Left hindlimb (tissue), 1 donor: ENCODE measurements at places on chromosomes 3 and 15.

GRCh38 chr3:23028294-23028693, 174.8 kb upstream of the UBE2E2 start:
- DNase-seq, result no peak

GRCh38 chr3:126345641-126346460, 11.4 kb downstream of the KLF15 start:
- DNase-seq, result peak; percentile 15

DNA sequence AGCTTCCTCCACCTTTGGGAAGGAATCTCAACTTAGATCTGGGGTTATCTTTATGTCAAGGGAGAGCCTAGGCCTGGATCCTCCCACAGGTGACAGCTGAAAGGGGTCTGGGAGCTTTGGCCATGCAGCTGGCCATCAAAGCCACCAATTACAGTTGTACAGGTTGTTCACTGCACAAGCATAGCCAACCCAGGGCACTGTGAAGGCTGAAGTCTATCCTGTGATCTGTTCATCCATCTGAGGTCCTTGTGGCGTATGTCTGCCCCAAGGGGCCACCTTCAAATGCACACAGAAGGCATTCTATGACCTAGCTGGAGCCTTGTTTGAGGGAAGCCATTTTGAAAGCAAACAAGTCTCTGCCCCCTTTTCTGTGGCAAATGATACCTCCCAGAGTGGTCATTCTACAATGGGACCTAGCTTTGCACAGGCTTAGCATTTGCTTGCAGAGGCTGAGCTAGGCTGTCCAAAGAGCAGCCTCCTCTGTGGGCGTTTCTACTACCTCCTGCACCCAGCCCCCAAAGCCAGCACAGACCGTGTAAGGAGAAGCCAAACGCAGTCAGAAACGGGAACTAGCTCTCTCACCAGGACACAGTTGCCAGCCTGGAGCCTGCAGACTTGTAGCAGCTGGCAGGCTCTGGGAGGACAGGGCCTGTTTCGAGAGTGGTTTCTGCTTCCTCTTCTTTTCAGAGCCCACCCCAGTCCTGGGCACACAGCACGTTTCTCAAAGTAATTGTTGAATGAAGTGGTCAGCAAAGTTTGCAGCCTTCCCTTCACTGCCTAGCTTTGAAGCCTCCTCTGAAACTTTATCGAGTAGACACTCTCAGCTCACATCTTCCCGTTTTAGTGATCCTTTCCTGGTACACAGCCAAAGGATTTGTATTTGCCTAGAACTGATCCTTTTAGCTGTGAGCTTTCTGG, 157.3 kb upstream of the SMAD3 start:
- DNase-seq, result peak; percentile 79

DNA sequence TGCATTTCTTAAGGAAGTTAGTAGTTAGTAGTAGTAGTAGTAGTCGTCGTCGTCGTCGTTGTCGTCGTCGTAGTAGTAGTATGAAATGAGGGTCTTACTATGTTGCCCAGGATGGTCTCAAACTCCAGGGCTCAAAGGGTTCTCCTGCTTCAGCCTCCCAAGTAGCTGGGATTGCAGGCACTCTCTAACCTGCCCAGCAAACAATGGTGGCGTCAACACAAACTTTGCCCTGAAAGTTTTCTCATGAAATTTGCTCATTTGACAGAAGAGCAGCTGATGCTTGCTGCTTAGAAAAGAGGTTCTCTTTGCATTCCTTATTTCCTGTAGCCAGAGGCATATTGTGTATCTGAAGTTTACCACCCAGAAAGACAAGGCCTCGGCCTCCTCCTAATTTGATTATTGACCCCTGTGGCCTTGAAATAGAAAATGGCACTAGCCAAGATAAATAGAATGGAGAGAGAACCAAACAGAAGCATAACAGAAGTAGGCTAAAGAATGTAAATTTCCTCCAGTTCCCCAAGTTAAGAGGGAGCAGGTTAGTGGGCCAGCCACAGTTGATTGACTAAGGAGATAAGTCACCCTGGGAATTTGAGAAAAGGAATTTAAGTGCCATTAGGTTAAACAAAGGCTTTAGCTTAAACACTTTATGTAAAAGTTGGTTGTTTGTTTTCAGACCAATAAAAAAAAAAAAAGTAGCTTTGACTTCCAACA, 166.2 kb upstream of the ROBO2 start:
- no peak for DNase-seq

- peak; percentile 30 for DNase-seq
Measured at GRCh38 chr15:76057332-76058000, 2.3 kb upstream of the TMEM266 start.

GRCh38 chr3:30356866-30357753, 249.3 kb upstream of the TGFBR2 start:
- no peak for DNase-seq

DNA sequence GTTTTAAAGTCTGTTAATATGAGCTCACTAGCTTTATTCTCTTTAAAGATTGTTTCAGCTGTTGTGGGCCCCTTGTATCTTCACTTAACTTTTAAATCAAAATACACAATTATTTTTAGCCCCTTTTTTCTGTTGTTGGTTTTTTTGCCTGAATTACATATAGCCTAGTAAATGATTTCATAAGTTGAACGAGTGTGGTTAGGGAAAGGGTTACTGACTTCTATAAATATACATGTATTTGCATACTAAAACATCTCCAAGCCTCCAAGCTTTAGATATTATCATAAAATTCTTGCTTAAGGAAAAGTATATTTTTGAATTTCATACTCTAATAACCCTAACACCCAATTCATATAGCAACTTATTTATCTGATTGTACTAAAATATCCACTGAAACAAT, 73.2 kb upstream of the ARL6 start:
- no peak for DNase-seq

DNA sequence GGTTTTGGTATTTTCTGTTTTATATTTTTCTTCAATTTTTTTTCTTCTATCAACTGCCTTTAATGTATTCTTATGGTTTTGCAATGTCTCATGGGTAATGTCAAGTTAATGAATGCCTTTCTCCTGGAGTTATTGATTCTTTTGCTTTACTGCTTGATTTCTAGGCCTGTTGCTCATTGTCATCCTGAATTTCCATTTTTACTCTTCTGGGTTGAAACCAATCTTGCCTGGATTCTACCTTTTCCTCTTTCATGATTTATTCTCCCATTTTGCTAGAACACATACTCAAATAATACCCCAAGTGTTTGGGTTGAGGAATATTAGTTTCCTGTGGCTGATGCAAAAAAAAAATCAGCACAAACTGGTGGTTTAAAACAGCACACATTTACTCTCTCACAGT, 315.2 kb upstream of the PDZRN3 start:
- DNase-seq, result no peak

DNA sequence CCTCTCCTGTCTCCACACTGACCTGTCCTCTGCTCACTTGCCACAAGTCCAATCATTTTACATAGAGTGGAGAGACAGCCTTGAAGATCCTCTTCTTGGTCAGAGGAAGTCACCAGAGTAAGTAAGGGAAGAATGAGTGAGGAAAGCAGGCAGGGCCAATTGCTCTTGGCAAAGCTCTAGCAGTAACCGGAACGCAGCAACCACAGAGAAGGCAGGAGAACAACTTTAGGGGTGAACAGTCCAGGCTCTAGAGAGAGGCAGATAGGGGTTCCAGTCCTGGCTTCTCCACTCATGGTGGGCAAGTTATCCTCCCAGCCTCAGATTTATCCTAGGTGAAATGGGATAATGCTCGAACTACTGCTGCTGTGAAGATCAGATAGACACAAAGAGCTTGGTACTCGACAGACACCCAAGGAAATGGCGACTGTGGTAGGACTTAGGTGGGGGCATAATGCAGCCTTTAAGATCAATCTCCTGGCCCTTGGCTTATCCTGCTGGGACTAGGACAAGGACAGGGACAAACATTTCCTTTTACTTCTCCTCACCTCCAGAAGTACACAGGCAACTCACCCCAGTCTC, 1.2 kb upstream of the ADAMTSL3 start:
- no peak for DNase-seq

- DNase-seq, result no peak
Measured at GRCh38 chr15:40285151-40285550, 2.3 kb upstream of the ANKRD63 start.

- no peak for DNase-seq
Measured at GRCh38 chr3:60303160-60303559, 948.1 kb downstream of the FHIT start.

GRCh38 chr3:34090876-34091275, 292.4 kb downstream of the PDCD6IP start:
- DNase-seq, result no peak

GRCh38 chr3:196336319-196337145, 1.7 kb downstream of the TM4SF19 start:
- DNase-seq, result no peak

DNA sequence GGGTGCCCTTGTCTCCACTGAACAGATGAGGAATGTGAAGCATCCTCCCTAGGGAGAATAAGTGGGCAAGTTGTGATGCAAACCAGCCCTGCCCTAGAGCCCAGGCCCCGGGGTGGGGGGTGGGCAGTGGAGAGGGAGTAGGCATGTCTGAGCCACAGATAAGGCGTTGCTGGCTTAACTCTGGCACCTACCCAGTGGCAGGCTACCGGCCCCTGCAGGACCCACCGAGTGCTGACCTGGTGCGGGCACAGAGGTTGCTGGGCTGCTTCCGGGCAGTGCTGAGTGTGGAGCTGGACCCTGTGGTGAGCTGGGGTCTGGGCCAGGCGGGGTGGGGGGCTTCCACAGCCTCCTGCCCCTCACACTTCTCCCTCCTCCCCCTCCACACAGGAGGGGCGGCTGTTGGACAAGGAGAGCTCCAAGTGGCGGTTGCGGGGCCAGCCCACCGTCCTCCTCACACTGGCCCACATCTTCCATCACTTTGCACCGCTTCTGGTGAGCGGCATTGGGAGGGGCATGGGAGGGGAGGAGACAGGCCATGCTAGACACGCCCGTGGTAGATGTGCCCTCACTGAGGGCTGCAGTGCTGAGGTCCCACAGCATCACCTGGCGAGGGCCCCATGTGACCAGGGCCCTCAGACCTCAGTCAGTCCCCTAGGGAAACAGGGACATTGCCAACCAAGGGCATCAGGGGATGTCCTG, 10.1 kb downstream of the RNF123 start:
- no peak for DNase-seq

- no peak for DNase-seq
Measured at GRCh38 chr3:69130689-69131088, 8.3 kb upstream of the LMOD3 start.

DNA sequence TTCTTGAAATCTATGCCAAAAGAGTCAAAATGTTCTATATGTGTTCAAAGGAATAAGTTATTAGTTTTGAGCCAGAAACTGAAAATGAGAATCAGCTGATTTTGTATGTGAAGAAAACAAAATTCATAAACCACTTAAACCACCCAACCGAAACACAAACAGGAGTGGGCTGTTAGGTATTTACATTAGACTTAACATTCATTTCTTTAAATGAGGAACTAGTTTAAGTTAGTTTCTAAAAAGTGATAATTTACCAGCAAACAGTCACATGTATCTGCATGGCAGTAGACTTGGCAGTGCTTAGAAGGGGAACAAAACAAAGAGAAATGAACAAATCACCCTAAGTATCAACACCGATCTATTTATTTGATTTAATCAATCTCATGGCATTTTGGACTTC, 128.0 kb downstream of the GMNC start:
- no peak for DNase-seq

GRCh38 chr3:36393563-36393962, 13.3 kb downstream of the STAC start:
- DNase-seq, result no peak

- no peak for DNase-seq
Measured at GRCh38 chr3:41477399-41478014, 278.2 kb downstream of the CTNNB1 start.

- DNase-seq, result peak; percentile 30
Measured at GRCh38 chr3:187975561-187976364, 178.2 kb upstream of the LPP start.

- DNase-seq, result no peak
Measured at GRCh38 chr3:166291186-166291955, 454.1 kb upstream of the BCHE start.

GRCh38 chr3:97884586-97885123, 62.8 kb downstream of the CRYBG3 start:
- no peak for DNase-seq

GRCh38 chr3:30520699-30521098, 85.7 kb upstream of the TGFBR2 start:
- no peak for DNase-seq

DNA sequence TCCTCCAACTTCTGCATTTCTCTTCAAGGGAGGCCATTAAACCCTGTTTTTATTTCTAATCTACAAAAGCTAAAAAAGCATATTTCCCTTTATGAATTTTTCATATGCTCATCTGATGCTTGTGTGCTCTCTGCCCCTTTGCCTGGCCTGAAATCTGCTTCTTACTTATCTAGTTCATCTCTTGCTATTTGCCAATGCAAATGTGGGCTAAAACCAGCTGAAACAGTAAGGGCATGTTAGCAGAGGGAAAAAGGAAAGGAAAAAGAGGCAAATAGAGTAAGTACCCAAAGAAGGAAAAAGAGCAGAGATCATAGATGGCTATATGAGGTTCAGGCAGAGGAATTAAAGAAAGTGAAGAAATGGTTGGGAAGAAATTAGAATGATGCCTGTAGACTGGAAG, 185.2 kb downstream of the CNTN4 start:
- no peak for DNase-seq

- no peak for DNase-seq
Measured at GRCh38 chr15:63908281-63908680, 74.5 kb upstream of the HERC1 start.

DNA sequence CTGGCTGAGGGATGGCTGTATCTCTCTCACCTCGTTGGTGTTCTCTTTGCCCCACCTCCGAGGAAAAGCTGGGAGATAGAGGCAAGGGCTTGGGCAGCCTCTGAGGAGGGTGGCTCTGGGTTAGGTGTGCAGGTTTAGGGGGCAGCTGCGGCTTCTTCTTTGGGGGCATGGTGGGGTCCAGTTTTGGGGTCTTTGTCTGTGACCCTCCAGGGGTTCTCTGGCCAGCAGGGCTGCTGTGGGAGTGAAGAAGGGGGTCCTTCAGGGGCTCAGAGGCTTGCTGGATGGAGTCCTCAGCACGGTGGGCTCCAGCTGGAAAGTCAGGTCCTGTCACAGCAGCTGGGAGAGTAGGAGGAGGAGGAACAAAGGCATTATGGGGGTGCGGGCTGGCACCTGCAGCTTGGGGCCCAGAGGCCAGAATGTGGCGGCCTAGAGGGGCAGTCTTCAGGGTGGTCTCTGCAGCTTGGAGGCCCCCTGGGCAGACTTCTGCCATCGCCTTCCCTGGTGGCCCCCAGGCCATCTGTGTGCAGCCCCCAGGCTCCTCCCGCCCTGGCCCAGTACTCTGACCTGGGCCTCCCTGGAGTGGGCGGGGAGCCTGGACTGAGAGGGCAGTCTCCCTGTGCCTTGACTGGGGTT, 7.0 kb downstream of the XIRP1 start:
- no peak for DNase-seq

GRCh38 chr15:91268510-91268909, 168.5 kb downstream of the SV2B start:
- no peak for DNase-seq
